Naive thymus-derived CD8-positive, alpha-beta T cell (primary cell): ENCODE measurements at places on chromosomes 5 and 9.

- no peak overlapping the region for H3K27ac ChIP-seq
- H3K27me3 ChIP-seq, result peaks cover 45% of the 10 kb centered on the region
- no peaks in the 10 kb centered on the region for H3K4me1 ChIP-seq
- no peaks in the 10 kb centered on the region for H3K36me3 ChIP-seq
- DNase-seq, result no peak
These were observed 15.2 kb downstream of the TMEM171 start for GRCh38 chr5:73135429-73136054.

DNA sequence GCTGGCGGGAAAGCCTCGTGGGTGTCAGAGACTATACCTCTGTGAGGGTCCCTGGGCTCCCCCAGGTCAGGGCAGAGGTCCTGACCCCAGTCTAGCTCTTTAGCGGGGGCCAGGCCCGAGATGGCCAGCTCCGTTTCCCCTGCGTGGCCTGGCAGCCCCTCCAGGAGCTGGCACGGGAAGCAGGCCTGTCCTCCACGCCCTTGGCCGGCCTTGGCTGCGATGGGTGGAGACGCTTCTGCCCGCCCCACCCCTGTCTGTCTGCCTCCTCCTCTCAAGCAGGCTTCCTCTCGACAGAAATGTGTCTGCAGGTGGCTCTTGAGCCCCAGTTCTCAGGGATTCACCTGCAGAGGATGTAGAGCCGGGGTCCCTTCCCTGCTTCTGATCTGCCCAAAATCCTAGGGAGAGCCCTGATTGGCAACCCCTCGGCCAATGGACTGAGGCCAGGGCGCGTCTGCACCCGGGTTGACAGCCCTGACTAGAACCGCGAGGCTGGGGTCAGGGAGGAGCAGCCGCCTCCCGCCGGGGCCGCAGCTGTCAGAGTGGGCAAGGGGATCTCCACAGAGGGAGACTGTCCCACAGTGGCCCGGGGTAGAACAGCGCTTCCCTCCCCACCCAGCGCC, 2.6 kb upstream of the GRIN1 start:
- peaks cover 51% of the 10 kb centered on the region for H3K27me3 ChIP-seq
- no peak overlapping the region for H3K27ac ChIP-seq
- no peak overlapping the region for H3K4me3 ChIP-seq
- no peak for DNase-seq

DNA sequence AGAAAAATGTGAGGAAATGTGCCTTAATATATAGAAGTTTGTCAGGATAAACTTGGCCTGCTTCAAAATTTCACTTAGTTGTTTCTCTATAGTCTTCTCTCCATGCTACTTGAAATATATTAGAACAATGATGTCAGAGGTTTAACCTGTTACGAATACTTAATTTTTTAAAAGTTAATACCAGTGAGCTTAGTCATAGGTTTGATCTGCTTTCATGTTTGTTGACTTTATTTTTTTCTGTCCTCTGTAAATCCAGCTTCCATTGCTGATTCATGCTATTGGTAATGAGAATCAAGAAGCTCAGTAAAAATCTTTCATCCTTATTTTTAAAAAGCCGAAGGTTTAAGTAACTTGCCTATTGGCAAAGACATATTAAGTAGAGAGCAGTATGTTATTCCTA, 27.9 kb downstream of the BDP1 start:
- no peak overlapping the region for H3K27ac ChIP-seq
- H3K4me1 ChIP-seq, result peaks cover 20% of the 10 kb centered on the region
- peaks cover 37% of the 10 kb centered on the region for H3K36me3 ChIP-seq
- DNase-seq, result no peak
- H3K4me3 ChIP-seq, result no peak overlapping the region

DNA sequence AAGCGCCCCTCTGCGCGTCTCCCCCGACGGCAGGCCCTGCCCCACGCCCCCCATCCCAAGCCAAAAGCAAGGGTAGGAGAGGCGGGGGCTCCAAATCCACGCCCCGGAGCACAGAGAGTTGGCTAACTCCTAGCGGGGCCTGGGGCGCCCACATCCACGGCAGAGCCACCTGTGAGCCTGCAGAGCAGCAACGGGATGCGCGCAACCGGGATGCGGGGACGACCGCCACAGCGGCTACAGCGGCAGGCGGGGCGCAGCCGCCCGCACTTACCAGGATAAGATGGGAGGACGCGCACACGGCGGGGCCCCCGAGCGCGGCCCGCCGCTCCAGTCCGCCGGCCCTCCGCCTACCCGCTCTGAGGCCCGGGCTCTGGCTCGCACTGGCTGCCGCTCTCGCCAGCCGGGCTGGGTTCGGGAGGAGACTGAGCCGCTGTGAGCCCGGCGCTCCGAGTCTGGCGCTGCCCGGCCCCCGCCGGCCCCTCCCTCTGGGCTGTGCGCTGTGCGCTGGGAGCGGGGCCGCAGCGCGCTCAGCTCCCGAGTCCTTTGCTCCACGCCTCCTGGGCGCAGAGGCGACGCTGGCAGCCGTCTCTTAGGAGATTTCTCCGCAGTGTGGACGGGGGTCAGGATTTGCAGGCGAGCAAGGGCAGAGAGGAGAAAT, at the start of gene SLC24A2:
TSS of gene SLC24A2 (minus strand) at position 424 of the 658 bp plus-strand sequence.
- peaks cover 43% of the 10 kb centered on the region for H3K27me3 ChIP-seq
- no peak within 1 kb of the TSS for H3K4me3 ChIP-seq
- H3K36me3 ChIP-seq, result no peaks in the 10 kb centered on the region
- DNase-seq, result no peak

DNA sequence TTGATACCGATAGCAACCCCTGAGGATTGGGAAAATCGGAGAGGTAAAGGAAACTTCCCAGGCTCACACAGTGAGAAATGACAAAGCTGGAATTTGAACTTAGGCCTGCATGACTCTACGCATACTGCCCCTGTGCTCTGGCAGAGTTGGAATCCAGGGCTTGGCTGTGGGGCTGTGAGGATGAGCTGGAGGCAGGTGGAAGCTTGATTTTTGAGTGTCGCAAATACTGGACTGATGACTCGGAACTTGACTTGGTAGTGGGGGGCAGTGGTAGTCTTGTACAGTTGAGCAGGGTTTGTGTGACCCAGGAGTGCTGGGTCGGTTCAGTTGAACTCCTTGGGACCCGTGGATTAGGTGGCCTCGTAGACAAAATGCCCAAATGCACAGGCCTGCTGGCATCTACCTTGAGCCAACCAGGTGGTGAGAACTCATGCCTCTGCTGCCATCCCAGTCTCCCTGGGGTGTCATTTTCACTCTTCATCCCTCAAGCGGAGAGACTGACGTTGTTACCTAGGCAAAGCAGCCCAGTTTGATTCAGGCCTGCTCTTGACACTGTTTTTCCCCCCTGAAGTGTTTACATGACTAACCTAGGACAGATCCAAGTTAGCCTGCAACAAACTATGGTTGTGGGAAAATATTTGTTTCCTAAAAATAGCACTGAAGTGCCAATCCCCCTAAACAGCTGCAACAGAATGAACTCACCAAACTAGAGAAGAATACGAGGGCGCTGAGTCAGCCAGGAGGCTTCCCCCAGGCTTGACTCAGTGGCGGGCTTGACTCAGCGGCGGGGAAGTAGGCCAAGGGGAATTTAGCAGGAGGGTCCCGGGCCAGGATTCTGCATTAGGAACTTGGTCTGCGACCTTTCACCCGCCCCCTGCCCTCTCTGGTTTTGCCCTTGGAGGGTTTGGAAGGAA, 45.7 kb upstream of the ORM1 start:
- no peak overlapping the region for H3K4me3 ChIP-seq
- H3K27me3 ChIP-seq, result no peaks in the 10 kb centered on the region
- H3K36me3 ChIP-seq, result no peaks in the 10 kb centered on the region
- peaks cover under 1% of the 10 kb centered on the region for H3K4me1 ChIP-seq

GRCh38 chr5:15021266-15022046, 149.9 kb upstream of the ANKH start:
- no peak overlapping the region for H3K4me3 ChIP-seq
- no peak for DNase-seq
- H3K36me3 ChIP-seq, result no peaks in the 10 kb centered on the region
- H3K27ac ChIP-seq, result no peak overlapping the region
- no peaks in the 10 kb centered on the region for H3K4me1 ChIP-seq
- H3K27me3 ChIP-seq, result peaks cover 27% of the 10 kb centered on the region

DNA sequence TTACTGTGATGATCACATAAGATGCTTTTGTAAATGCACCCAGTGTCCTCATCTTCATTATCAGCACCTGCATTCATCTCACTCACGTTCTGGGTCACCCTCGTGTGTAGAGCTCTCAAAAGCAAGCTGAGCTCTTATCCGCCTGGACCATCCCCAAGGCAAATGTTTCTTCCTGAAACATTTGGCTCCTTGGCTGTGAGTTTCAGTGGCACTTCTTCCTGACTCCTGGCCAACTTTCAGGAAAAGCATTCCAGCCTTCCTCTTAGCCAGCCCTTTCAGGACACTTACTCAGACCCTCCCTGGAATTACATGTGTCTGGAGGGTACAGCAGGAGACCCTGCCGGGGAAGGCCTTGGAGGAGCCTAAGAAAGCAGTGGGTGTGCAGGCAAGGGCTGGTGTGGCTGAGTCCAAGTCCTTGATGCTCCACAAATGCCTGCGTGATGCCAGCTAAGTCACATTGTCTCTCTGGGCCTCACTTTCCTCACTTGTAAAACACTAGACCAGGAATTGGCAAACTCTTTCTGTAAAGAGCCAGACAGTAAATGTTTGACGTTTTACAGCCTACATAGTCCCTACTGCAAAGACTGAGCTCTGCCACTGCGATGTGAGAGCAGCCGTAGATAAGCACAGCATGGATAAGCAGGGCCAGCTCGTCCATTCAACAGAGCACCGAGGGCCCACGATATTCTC, 72.1 kb downstream of the PDE6A start:
- H3K4me3 ChIP-seq, result no peak overlapping the region
- DNase-seq, result no peak
- peaks cover 3% of the 10 kb centered on the region for H3K27me3 ChIP-seq
- no peak overlapping the region for H3K27ac ChIP-seq
- no peaks in the 10 kb centered on the region for H3K4me1 ChIP-seq

GRCh38 chr9:115126404-115126803, 8.4 kb upstream of the TNC start:
- H3K36me3 ChIP-seq, result no peaks in the 10 kb centered on the region
- H3K4me1 ChIP-seq, result no peaks in the 10 kb centered on the region
- no peak for DNase-seq
- no peak overlapping the region for H3K4me3 ChIP-seq
- H3K27ac ChIP-seq, result no peak overlapping the region

- no peaks in the 10 kb centered on the region for H3K4me1 ChIP-seq
- no peak overlapping the region for H3K27ac ChIP-seq
- no peaks in the 10 kb centered on the region for H3K36me3 ChIP-seq
- DNase-seq, result no peak
These were observed 277.2 kb upstream of the CDH9 start for GRCh38 chr5:27315363-27316270.

- no peaks in the 10 kb centered on the region for H3K27me3 ChIP-seq
- peaks cover 45% of the 10 kb centered on the region for H3K36me3 ChIP-seq
- no peaks in the 10 kb centered on the region for H3K4me1 ChIP-seq
- DNase-seq, result no peak
- H3K27ac ChIP-seq, result no peak overlapping the region
These were observed 33.7 kb downstream of the ELP1 start for GRCh38 chr9:108900176-108900575.

DNA sequence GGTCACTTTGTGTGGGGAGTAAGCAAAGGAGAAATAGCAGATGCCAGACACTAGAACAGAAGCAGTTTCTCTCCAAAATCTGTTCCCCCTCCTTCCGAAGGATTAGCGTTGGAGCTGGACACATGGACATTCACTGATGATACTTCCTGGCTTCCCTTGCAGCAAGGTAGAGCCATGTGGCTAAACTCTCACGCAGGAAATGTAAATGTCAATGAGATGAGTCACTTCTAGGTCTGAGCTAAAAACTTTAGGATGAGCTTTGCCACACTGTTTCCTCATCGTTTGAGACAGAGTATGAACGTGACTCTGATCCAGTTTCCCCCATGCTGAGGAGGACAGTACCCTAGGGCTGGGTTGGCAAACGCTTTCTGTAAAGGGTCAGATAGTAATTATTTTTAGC, 5.1 kb downstream of the BHMT2 start:
- H3K27me3 ChIP-seq, result peaks cover 19% of the 10 kb centered on the region
- H3K36me3 ChIP-seq, result no peaks in the 10 kb centered on the region
- H3K27ac ChIP-seq, result no peak overlapping the region
- no peak for DNase-seq
- no peak overlapping the region for H3K4me3 ChIP-seq

DNA sequence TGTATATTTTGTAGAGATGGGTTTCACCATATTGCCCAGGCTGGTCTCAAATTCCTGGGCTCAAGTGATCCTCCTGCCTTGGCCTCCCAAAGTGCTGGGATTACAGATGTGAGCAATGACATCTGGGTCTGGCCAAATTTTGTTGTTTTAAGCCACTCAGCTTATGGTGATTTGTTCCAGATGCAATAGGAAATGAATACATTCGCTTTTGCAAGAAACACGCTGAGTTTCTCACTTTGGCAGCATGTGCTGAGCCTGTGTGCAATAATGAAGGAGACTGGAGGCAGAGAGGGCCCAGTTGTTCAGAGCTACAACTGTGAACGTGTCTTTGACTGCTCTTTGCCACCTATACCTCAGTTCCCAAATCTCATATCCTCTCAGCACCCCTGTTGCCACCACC, 56.4 kb downstream of the KIF4B start:
- H3K36me3 ChIP-seq, result no peaks in the 10 kb centered on the region
- H3K4me1 ChIP-seq, result no peaks in the 10 kb centered on the region
- no peak overlapping the region for H3K4me3 ChIP-seq
- DNase-seq, result no peak
- no peak overlapping the region for H3K27ac ChIP-seq
- H3K27me3 ChIP-seq, result peaks cover 13% of the 10 kb centered on the region

- no peak overlapping the region for H3K4me3 ChIP-seq
- no peak for DNase-seq
- peaks cover 1% of the 10 kb centered on the region for H3K27me3 ChIP-seq
- H3K27ac ChIP-seq, result no peak overlapping the region
These were observed 126.0 kb upstream of the IL12B start for GRCh38 chr5:159456261-159456660.

- H3K27ac ChIP-seq, result no peak overlapping the region
- no peaks in the 10 kb centered on the region for H3K4me1 ChIP-seq
- no peak for DNase-seq
- H3K27me3 ChIP-seq, result peaks cover 4% of the 10 kb centered on the region
These were observed 329.0 kb upstream of the PANK3 start for GRCh38 chr5:168908207-168908606.

DNA sequence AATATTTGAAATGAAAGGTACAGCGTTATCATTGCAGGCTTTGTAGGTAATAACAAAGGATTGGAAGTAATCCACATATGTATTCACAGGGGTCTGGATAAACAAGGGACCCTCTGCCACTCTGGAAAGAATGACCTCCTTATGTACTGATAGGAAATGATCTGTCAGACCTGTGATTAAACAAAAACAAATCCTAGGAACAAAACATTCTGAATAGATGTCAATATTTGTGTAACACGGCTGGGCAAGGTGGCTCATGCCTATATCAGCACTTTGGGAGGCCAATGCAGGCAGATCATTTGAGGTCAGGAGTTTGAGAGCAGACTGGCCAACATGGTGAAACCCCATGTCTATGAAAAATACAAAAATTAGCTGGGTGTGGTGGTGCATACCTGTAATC, 42.3 kb downstream of the NSUN2 start:
- H3K4me1 ChIP-seq, result peaks cover 2% of the 10 kb centered on the region
- DNase-seq, result no peak
- H3K36me3 ChIP-seq, result no peaks in the 10 kb centered on the region
- no peak overlapping the region for H3K4me3 ChIP-seq
- peak overlapping the region; percentile 7 for H3K27ac ChIP-seq
